ENCODE measurements at places on chromosomes 3 and 15. TPM values are rescaled to one million over a fixed set of nuclear protein-coding genes. Genes with fewer than 3 reads are reported as not detected.

DNA sequence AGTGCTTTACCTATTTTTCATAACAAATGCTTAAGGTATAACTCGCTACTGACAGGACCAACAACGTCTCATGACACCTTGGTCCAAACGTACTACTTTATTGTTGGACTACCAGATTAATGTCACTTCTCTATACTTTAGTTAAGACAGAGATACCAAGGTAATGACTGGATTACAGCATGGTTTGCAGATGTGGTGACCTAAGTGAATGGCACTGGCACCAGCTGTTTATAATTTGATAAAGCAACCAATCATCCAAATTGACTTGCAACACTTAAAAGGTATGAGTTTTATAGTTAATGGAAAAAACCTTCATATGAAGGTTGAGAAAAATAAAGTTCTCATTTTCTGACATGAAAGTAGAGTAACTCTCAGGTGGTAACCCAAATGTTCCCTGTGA, 209.0 kb downstream of the NEK10 start:
- no peak for DNase-seq

DNA sequence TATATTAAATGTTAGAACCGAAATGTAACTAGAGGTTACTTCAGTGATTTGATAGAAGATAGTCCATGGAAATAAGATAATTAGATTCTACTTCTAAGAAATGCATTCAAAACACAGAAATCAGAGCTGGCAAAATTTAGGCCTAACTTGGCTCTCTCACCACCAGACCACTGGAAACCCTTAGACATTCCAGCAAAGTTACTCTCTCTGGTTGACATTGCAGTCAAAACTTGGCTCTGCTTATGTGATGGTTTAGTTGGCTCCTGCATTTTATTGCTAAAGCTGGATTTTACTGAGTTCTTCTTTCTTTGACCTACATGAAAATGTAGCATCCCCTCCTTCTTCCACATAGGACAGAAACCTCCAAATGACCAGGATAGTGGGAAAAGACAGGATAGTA, 35.4 kb upstream of the CBLB start:
- DNase-seq: no peak

Gene TLR9
- total RNA-seq: 0.89 TPM

- no peak for DNase-seq
Observed at GRCh38 chr15:39622660-39623516, 42.0 kb downstream of the THBS1 start.

Gene CCR3
- total RNA-seq: not detected

- DNase-seq: no peak
Observed at GRCh38 chr3:161500068-161500796, 3.6 kb downstream of the OTOL1 start.

DNA sequence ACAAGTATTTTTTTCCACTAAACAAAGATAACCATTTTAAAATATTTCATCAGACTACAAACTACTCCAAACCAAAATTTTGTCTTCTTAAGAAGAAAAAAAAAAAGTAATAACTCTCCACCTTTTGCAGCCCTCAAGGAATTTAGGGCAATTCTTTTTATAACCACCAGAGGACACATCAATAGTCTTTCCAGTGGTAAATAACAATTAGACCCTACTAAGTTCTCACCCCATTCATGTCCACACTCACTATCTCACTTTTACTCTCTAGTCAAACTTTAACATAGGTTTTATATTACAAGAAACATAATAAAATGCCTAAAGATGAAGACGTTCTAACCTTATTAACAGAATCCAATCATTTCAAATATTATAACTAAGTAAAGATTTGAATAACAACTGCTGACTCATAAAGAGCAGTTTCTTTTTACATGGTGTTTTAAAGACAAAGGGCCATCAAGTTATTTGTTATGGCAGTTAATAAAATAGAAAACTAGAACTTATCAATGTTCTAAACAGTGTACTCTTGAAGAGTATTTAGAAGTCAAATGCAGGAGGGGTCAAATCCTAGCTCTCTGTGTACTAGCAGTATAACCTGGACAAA, 33.0 kb downstream of the CCDC39 start:
- no peak for DNase-seq

Data from activated naive CD4-positive, alpha-beta T cell treated with anti-CD3 and anti-CD28 coated beads for 36 hours (primary cell).